ENCODE measurements at places on chromosomes 16 and 17. TPM values are rescaled to one million over a fixed set of nuclear protein-coding genes. Genes with fewer than 3 reads are reported as not detected.

KRTAP3-2 gene
- not detected for total RNA-seq

SLC13A2 gene
- total RNA-seq: not detected

SKAP1 gene
- total RNA-seq: not detected

MYH11 gene
- total RNA-seq: under 0.01 TPM

UNC13D gene
- total RNA-seq: 0.19 TPM

TEDC2 gene
- 1.7 TPM for total RNA-seq

CACNG3 gene
- total RNA-seq: not detected

SDR42E2 gene
- not detected for total RNA-seq

ZNF629 gene
- total RNA-seq: 5.4 TPM

MEFV gene
- not detected for total RNA-seq

PROCA1 gene
- total RNA-seq: 1.1 TPM

AMZ2 gene
- total RNA-seq: 90.8 TPM

TBC1D3D gene
- not detected for total RNA-seq

CES1 gene
- total RNA-seq: under 0.01 TPM

PYDC1 gene
- not detected for total RNA-seq

C16orf89 gene
- 1.1 TPM for total RNA-seq

ANKRD40CL gene
- 0.28 TPM for total RNA-seq

NEUROD2 gene
- total RNA-seq: not detected

GAST gene
- not detected for total RNA-seq

GGA2 gene
- 25.4 TPM for total RNA-seq

PRR11 gene
- total RNA-seq: 2.3 TPM

CCDC144A gene
- 5.0 TPM for total RNA-seq

DPEP1 gene
- 0.56 TPM for total RNA-seq

G6PC1 gene
- total RNA-seq: not detected

MSL1 gene
- 38.9 TPM for total RNA-seq

SMTNL2 gene
- under 0.01 TPM for total RNA-seq

KRT222 gene
- under 0.01 TPM for total RNA-seq

PLK1 gene
- 45.8 TPM for total RNA-seq

ELMO3 gene
- total RNA-seq: 0.38 TPM

ANKS3 gene
- 33.7 TPM for total RNA-seq

KCNH6 gene
- not detected for total RNA-seq

RARA gene
- total RNA-seq: 6.2 TPM

TBC1D3E gene
- not detected for total RNA-seq

MTHFSD gene
- 11.3 TPM for total RNA-seq

CLDN6 gene
- total RNA-seq: 0.19 TPM

C1QTNF8 gene
- not detected for total RNA-seq

TPSB2 gene
- not detected for total RNA-seq

FBXW10 gene
- total RNA-seq: 0.28 TPM

SRCIN1 gene
- not detected for total RNA-seq

PPP1R1B gene
- total RNA-seq: not detected

FSCN2 gene
- total RNA-seq: 5.1 TPM

NPIPA1 gene
- total RNA-seq: 52.7 TPM

PABPN1L gene
- not detected for total RNA-seq

CCL22 gene
- not detected for total RNA-seq

ST6GALNAC1 gene
- total RNA-seq: not detected

KRT31 gene
- not detected for total RNA-seq

CACNG1 gene
- total RNA-seq: not detected

CYLD gene
- 55.8 TPM for total RNA-seq

TEKT5 gene
- total RNA-seq: not detected

TMEM238L gene
- total RNA-seq: not detected

WIPI1 gene
- total RNA-seq: 162 TPM

HOXB6 gene
- 0.28 TPM for total RNA-seq

CNTNAP1 gene
- 15.0 TPM for total RNA-seq

KRTAP4-7 gene
- total RNA-seq: not detected

WNT9B gene
- total RNA-seq: not detected
